ENCODE measurements at places on chromosomes 7 and 10.

GRCh38 chr10:13105184-13105583 lies 5.2 kb downstream of the OPTN start:
- no peak for DNase-seq

DNA sequence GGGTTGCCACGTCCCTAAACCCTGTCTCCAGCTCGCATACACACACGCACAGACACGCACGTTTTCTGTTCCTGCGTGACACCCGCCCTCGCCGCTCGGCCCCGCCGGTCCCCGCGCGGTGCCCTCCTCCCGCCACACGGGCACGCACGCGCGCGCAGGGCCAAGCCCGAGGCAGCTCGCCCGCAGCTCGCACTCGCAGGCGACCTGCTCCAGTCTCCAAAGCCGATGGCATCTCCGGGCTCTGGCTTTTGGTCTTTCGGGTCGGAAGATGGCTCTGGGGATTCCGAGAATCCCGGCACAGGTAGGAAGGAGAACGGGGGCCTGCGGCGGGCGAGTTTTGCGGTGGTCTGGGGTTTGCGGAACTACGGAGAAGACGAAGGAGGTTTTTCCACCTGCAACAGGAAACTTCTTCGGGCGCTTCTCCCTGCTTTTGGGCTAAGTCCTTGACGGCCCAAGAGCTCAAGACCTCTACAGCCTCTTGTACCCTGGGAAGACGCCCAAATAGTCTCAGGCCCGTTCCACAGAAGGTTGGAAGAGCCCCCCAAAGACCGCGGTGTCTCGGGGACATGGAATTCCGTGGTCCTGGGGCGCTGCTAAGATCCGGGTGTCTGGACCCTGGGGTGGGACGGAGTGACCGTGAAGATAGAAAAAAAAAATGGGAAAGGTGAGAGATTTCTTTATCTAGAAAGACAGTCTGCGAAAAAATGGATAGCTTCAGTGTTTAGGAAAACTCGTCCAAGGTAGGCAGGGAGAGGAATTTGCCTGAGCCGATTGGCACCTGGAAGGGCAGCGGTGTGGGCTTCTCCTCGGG lies at the start of gene GAD2:
GAD2 (plus strand) TSS at position 190 of the 811 bp plus-strand sequence; CDS start at position 226, 36 bp downstream.
- no peak for DNase-seq

DNA sequence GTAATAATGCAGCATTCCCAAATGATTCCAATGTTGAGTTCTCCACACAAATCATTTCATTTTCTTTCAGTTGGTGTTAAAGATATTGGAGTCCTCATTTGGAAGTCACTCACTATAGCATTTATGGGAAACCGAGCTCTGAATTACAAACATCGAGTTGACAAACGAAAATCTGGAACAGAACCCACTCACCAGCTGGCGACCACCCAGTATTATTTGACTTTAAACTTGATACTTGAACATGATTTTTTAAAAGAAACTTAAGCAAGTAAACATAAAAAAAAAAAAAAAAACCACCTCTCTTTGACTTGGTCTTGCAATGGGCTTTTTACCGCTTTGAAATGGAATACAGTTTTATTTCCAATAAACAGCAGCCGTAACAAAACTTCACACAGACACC lies 576.6 kb upstream of the C7orf33 start:
- no peak for DNase-seq

GRCh38 chr10:133025558-133026090 lies 62.1 kb upstream of the ADGRA1 start:
- DNase-seq, result no peak

DNA sequence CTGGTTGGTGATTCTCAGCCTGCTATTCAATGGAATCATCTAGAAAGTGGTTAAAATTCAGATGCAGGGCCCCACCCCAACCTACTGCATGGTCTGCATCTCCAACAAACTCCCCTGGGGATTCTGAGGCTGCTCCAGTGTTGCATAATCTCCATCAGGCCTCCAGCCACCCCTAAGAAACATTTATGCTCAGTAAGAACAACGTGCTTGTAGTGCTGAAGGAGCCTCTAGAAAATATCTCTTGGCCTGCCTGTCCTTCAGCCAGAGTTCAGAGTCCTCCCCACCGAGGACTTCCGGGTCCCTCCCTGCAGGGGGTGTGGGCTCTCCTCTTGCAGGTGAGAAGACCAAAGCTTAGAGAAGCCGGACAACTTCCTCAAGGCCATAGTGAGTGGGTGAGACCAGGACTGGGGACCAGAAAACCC lies 159.8 kb downstream of the SH3PXD2A start:
- DNase-seq, result no peak

- DNase-seq, result no peak
Measured at GRCh38 chr7:12373580-12374263, 29.9 kb downstream of the VWDE start.

DNA sequence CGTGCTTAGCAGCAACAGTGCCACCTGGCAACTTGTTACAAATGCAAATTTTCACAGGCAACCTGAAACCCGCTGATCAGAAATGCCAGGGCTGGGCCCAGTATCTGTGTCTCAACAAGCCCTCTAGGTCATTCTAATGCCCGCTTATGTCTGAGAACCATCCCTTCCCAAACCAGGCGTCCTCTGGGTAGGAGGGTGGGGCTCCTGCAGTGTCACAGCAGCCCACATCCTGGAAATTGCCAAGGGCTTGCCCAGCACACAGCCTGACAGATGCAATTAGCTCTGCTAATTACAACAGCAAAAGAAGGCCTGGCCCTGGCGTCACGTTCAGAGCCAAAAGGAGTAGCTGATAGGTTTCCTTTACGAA lies 15.9 kb downstream of the ITPRIP start:
- no peak for DNase-seq

- no peak for DNase-seq
Measured at GRCh38 chr10:60175441-60175971, 214.2 kb downstream of the ANK3 start.

DNA sequence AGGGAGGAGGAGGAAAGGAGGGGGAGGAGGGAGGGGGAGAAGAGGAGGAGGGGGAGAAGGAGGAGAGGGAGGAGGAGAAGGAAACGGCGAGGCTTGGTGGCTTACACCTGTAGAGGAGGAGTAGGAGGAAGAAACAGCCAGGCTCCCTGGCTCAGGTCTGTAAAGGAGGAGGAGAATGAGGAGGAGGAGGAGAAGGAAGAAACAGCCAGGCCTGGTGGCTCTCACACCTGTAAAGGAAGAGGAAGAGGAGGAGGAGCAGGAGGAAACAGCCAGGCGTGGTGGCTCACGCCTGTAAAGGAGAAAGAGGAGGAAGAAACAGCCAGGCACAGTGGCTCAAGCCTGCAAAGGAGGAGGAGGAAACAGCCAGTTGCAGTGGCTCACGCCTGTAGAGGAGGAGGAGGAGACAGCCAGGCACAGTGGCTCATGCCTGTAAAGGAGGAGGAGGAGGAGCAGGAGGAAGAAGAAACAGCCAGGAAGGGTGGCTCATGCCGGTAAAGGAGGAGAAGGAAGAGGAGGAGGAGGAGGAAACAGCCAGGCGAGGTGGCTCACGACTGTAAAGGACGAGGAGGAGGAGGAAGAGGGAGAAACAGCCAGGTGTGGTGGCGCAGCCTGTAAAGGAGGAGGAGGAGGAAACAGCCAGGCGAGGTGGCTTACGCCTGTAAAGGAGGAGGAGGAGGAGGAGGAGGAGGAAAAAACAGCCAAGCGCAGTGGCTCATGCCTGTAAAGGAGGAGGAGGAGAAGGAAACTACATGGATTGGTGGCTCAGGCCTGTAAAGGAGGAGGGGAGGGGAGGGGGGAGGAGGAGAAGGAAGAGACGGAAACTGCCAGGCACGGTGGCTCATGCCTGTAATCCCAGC lies 14.9 kb upstream of the CRCP start:
- no peak for DNase-seq

- DNase-seq, result no peak
Measured at GRCh38 chr10:75877877-75878276, 446.5 kb downstream of the LRMDA start.

DNA sequence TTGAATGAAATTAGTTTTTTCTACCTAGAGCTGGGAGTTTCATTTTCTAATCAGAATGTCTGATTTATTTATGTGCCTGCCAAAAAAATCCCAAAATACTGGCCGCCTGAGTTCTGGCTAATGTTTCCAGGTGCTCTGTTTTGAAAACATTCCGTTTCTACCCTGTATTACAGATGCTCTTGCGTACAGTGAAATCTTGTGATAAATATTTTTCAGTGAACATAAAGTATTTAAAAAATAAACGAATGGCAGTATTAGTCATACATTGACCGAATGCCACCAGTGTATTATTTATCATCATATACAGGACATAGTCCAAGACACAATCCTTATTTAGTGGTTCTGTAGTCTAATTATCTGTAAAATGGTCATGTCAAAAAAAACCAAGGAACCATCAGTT lies 102.8 kb downstream of the KAT6B start:
- no peak for DNase-seq

GRCh38 chr7:139777133-139777891 lies 486 bp downstream of the HIPK2 start:
- no peak for DNase-seq

- DNase-seq, result no peak
Measured at GRCh38 chr7:45595809-45596664, 21.9 kb downstream of the ADCY1 start.

GRCh38 chr10:62582804-62583208 lies 208.6 kb downstream of the ZNF365 start:
- peak; percentile 92 for DNase-seq

Data from HS-5 (cell line).